Activated CD4-positive, alpha-beta T cell treated with anti-CD3 and anti-CD28 coated beads, Interleukin-2, amount 50 U/mL, for 1 hour (primary cell): ENCODE measurements at places on chromosomes 2 and 18.

DNA sequence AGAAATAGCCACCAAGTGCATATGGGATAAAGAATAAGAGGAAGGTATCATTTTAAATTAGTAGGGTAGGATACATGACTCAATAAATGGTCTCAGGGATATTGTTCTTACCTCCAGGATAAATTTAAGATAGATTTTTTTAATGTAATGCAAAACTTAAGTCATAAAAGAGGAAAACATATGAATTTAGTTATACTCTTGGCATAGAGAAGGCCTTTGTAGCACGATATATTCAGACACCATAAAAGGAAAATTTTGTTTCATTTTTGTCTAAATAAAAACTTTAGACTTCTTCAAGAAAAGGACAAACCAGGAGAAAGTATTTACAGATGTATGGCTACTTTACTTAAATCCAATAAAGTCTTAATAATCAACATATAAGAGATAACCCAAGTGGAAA is 78.5 kb upstream of the CAB39 start:
- DNase-seq = no peak

DNA sequence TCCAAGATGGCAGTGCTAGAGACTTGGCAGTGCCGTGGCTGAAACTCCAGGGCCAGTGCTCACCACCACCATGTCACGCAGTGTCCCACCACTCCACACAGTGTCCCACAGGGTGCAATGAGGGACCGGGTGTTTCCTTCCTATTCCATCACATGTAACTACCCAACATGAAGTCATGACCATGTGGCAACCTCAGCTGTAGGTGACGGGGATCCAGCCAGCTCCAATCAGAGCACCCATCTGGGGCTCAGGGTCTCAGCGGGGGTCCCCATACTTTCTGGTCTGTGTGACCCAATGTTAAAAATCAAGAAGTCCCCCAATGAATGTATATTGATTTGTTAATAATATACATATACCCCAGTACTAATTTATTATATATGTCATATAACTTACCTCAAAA is 52.1 kb downstream of the PTGR3 start:
- DNase-seq = no peak

DNA sequence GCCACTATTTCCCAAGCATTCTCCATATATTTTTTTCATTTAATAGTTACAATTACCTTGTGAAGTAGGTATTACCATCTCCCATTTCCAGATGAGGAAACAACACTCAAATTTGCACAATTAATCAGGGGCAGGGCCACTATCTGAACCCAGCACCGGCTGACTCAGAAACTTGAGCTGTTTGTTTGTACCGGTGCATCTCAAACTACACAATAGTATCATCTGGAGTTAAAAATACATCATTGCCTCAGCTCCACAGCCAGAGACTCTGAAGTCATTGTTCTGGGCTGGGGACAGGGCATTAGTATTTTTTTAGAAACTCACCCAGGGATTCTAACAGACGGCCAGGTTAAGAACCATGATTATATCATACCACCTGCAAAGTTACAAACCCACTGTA is 55.9 kb downstream of the CDCA7 start:
- DNase-seq = no peak

- DNase-seq = no peak
These were observed 264.2 kb downstream of the SS18 start for GRCh38 chr18:25825979-25826776.

- peak; percentile 15 for DNase-seq
These were observed 1.3 kb upstream of the USP34 start for GRCh38 chr2:61471905-61472805.

DNA sequence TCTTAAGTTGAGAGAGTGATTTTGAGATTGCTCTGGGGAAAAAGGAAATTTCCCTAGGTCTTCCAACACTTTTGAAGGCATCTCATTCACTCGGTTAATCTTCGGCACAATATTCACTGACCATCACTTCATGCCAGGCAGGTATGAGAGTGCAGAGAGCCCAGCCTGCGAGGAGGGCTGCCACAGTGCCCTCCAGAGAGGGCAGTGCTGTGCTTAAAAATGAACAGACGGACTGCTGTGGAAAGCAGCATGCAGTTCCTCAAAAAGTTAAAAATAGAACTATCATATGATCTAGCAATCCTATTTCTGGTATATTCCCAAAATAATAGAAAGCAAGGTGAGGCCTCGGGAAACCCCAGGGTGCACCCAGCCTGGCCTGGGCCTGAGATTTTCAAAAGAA is 374.9 kb upstream of the RAB6C start:
- no peak for DNase-seq

GRCh38 chr2:120861191-120861575 is 125.5 kb downstream of the GLI2 start:
- no peak for DNase-seq

GRCh38 chr2:151060287-151060686 is 201.4 kb downstream of the RBM43 start:
- DNase-seq = no peak

DNA sequence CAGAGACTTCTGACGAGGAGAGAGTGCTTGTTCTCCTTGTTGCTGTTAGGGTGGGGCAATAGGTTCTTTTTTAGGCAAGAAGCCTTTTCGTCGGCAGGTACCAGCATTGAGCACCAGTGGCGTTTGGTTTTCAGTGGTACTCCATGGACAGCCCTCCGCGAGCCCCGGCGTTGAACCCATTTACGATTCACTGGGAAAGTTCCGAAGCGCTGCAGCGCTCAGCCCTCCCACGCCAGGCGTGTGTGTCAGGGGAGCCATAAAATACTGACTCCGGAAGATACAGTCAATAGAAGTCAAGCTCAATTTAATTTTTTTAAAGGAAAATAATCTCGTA is 494 bp upstream of the ROCK1 start:
- DNase-seq = peak; percentile 35

DNA sequence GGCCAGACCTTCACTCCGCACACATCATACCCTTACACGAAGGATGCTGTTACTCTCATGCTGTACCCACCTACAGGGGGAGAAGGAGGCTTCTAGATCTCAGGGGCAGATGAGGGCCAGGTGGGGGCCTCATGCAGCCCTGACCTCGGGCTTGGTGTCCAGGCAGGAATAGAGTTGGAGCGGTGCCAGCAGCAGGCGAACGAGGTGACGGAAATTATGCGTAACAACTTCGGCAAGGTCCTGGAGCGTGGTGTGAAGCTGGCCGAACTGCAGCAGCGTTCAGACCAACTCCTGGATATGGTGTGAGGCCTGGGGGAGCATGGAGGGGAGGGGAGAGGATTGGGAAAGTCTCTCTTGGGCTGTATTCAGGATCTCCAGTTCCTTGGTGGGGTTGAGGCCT is 4.0 kb upstream of the RNF181 start:
- no peak for DNase-seq

DNA sequence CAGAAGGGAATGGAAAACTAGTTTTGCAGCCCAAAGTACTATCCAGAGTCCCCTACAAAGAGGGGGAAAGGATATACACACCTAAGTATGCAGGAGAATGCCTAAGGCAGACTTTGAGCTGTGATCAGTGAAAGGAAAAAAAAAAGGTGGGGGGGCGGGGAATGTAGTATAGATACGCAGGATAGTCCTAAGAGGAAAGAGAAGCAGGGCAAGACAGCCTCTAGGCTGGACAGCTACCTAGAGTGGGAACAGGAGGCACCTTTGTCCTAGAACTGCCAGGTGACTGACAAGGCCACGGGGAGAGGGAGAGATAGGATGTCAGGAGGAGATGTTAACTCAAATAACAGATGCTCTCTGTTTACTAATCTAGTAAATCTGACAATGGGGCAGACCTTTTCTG is 6.0 kb downstream of the REEP1 start:
- no peak for DNase-seq

- DNase-seq = no peak
These were observed 149.4 kb downstream of the SP3 start for GRCh38 chr2:173815772-173816171.

GRCh38 chr2:158205215-158205614 is 103.5 kb downstream of the UPP2 start:
- DNase-seq = no peak

DNA sequence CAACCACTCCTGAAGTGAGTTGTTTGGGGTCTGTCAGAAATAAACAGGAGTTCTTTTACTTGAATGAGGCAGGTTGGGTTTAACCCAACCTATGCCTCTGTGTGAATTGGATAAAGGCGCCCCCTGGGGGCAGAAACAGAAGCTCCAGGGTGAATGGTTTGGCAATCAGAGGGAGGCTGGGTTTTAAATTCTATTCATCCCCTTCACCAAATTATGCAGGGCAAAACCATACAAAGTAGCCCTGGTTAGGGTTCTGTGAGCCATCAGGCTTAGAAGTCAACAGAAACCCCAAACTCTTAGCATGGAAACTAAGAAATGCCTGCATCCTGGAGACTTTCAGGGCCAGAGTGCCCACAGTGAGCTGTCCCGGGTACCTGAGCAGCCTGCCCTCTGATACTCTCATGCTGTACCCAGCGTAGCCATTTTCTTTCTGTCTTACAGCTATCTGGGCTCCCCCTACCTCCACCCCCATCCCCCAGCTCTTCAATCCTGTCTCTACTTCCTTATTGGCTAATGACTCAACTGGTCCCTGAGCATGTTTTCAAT is 241.5 kb downstream of the ICOS start:
- peak; percentile 69 for DNase-seq

GRCh38 chr2:134690629-134691215 is 28.1 kb downstream of the TMEM163 start:
- DNase-seq = no peak

DNA sequence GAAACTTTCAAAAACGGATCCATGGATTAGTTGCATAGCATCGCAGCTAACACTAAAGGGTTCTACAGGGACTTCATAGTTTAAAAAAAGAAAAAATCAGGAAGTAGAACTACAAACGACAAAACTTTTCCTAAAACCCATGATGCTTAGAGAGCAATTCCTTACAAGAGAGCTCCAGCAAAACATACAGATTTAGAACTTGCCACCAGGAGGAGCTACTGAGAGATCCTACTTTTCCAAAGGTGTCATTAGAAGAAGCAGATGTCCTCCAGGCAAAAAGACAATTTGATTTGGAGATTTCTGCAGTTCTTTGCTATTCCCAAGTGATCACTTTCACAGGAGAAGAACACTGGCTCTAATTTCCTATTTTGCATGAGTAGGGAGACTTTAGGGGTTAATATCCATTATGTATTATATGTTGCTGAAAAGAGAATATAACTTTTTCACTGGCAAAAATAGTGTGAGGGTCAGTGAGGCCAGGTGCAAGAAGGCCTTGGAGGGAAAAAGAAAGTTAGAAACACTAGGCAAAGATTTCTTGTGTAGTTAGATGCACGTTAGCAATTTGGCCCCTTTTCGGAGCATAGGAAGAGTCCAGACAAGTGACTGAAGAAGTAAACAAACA is 436.2 kb downstream of the SUCLG1 start:
- no peak for DNase-seq

- no peak for DNase-seq
These were observed 33.5 kb upstream of the NOL4 start for GRCh38 chr18:34258176-34258575.

DNA sequence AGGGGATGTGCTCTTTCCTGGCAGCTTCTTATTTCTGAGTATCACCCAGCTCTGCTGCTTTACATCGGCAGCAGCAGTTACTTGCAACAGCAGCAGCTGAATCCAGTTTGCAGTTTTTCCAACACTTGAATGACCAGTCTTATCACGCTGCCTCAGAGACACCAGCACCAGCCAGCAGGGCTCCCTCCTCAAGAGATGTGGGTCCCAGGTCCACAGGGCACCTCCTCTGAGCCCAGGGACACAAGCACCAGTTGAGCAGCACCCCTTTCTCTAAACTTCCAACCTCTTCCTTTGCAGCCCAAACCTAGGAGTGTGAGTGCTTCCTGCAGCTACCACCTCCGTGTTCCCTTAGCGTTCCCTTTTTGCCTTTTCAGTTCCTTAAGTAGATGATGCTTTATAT is 50.4 kb upstream of the YPEL5 start:
- no peak for DNase-seq

GRCh38 chr2:41955316-41956043 is 92.3 kb upstream of the PKDCC start:
- DNase-seq = no peak

DNA sequence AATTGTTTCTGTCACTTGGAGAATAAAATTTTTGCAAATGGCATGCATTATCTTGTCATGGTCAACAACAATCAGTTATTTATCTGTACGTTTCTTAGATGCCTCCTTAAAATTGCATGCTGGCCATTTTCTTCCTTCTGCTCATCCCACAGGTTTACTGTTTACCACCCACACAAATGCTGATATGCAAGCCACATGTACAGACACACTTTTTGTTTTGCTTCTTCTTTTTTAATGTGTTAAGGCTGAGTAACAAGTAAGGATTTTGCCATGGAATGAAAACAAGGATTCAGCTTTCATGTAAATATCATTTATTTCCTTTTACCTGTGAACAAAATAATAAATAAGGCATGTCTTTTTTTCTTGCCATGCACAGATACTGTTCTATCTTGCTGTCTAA is 1077.1 kb upstream of the ZEB2 start:
- DNase-seq = no peak

DNA sequence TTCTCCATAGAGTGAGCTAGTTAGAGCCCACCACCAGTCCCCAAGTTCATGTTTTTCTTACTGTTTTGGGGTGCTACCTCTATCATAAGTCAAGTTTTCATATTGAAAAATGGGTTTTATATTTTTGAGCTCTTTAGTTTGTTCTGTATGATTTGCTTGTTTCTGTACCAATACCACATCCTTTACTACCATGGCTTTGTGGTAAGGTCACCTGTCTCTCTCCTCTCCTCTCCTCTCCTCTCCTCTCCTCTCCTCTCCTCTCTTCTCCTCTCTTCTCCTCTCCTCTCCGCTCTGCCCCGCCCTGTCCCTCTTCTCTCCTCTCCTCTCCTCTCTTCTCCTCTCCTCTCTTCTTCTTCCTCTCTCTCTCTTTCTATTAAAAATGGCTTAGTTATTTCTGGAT is 22.1 kb upstream of the LBH start:
- no peak for DNase-seq

- no peak for DNase-seq
These were observed 21.2 kb downstream of the SMAD4 start for GRCh38 chr18:51051105-51051712.

DNA sequence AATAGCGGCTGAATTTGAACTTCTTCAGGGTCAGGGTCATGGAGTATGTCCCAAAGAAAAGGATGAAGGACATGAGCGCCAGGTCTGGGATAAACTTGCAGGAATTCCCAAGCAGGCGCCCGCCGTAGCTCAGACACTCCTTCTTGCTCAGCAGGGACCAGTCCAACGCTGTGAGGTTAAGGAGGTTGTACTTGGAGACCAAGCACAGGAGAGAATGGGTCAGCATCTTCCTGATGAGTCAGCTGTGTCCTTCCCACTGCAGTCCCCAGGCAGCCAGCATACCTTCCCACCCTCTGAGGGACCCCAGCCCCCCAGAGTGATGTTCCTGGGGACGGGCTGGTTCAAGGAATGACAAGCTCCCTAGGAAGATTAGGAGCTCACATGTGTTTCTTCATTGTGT is 40.9 kb downstream of the MTHFD2 start:
- DNase-seq = no peak

GRCh38 chr2:25292408-25292807 is 49.3 kb downstream of the DNMT3A start:
- DNase-seq = no peak
